ENCODE measurements at places on chromosomes 13 and 19.

- DNase-seq = no peak
Measured at GRCh38 chr13:30165071-30165470, 142.3 kb downstream of the KATNAL1 start.

- DNase-seq = no peak
Measured at GRCh38 chr19:19711934-19712828, 20.7 kb downstream of the ZNF14 start.

DNA sequence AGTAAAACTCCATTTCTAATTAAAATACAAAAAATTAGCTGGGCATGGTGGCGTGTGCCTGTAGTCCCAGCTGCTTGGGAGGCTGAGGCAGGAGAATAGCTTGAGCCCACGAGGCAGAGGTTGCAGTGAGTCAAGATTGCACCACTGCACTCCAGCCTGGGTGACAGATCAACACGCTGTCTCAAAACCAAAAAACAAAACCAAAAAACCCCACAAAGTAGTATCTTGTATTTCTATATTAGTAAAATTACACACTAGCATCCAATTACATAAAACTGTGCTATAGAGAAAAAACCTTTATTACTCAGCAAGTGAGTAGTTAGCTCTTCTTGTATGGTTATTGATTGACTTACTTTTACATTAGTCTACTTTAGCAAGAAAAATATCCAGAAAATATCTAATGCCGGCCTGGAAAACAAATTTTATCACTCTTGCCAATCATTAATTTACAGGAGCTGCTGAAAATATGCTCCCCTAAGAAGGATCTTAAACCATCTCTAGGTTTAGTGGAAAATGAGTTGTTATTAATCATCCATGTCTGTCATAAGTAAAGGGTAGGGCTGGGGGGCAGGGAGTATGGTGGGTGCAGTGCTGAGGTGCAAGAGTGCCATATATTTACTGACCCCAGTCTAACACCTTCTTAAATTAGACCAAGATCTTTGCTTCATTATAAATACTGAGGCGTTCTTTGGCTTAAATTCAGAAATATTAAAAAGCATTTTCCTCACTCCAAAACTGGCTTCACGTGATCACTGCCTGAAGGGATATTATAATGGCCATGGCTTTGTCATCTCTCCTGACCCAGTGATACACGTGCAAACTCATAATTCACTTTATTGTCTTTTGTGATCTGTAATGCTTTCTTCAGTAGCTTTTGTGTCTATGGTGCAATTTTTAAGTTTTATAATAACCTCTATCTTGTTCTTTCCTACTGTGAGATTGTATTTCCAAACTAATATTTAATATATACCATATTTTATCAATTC lies 44.1 kb downstream of the UBL3 start:
- no peak for DNase-seq

GRCh38 chr13:46119883-46120614 lies 15.2 kb upstream of the CPB2 start:
- peak; percentile 26 for DNase-seq

- DNase-seq = no peak
Measured at GRCh38 chr19:47779524-47780214, 1.2 kb downstream of the SELENOW start.

DNA sequence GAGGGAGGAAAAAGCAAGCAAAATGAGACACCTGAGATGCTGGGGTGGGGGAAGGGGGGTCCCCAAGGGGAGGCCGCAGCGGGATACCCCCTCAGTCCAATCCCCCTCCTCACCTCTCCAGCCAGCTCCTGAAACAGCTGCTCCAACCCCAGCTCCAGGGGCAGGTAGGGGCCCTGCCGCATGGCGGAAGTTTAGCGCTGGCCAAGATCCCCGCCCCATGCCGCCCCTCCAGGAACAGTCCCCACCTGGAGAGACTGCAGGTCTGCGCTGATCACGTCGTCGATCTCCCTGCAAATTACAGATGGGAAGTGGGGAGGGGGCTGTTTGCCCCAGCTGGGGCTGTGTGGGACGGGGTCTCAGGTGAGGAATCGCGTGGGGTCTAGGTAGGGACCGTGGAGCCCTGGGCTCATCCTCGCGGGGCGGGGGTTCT lies 9.0 kb downstream of the CAPN12 start:
- peak; percentile 45 for DNase-seq

GRCh38 chr19:41327576-41328156 lies 17.7 kb downstream of the CCDC97 start:
- no peak for DNase-seq

DNA sequence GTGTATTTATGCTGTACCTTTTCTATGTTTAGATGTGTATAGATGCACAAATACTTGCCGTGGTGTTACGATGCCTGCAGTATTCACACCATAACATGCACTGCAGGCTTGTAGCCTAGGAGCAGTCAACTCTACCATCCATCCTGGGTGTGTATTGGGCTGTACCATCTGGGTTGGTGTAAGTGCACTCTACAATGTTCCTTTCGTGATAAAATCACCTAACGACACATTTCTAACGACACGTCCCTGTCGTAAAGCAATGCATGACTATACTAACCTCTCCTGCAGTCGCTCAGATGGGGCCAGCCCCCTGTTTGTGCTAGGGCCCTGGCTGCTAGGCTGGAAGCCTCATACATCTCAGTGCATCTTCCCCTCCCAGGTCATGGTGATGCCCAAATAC lies 18.4 kb downstream of the CD177 start:
- no peak for DNase-seq

DNA sequence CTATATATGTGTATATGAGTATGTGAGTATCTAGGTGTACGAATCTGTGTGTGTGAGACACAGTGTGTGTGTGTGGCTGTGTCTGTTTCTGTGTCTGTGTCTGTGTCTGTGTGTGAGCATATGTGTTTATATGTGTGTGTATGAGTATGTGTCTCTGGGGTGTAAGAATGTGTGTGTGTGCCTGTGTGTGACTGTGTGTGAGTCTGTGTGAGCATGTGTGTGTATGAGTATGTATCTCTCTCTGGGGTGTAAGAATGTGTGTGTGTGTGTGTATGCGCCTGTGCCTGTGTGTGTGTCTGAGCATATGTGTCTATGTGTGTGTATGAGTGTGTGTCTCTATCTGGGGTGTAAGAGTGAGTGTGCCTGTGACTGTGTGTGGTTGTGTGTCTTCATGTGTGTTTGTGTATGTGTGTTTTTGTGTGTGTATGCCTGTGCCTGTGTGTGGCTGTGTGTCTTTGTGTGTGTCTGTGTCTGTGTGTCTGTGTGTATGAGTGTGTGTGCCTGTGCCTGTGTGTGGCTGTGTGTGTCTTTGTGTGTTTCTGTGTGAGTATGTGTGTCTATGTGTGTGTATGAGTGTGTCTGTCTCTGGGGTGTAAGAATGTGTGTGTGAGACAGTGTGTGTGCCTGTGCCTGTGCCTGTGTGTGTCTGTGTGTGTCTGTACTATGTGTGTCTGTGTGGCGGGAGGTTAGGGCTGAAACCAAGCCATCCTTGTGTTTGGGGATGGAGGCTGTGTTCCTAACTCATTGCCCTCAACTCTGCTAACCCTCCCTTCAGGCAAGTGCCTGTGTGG lies 11.2 kb downstream of the AXL start:
- no peak for DNase-seq

DNA sequence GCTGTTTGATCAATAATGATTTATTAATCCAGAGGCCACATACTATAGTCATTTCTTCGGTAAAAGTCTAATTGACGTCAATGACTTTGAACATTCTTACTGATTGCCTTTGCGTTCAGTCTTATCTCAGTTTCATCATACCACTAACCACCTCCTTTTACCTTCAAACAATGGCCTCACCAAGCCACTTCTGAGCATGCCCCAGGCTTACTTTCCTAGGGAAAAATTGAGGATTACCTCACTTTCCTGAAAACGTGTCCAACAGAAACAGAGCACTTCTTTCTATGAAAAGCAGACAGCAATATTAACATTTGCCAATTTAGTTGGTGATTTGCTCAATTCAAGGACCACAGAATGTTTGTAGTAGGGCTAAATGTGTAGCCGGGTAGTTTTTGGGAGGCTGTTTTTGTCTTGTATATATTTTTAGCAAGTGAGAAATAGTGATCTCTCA lies 157.6 kb downstream of the KLF5 start:
- no peak for DNase-seq

- DNase-seq = no peak
Measured at GRCh38 chr13:39095500-39095899, 57.2 kb downstream of the NHLRC3 start.

DNA sequence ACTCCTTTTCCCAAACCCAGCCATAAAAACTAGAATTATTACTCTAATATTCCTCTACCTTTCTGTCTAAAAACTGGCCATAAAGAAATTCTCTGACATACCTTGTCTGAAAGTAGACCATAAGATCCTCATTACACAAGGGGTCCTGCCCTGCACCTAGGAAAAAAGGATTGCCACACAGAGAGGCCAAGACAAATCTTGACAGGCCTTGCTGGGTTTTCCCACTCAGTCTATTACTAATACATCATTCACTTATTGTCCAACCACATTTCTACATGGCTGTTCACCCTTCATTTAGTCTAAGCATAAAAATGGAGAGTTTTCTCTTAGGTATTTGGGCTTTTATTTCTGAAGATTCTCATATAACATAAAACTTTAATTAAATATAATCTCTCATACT lies 319.8 kb downstream of the PCDH20 start:
- no peak for DNase-seq

DNA sequence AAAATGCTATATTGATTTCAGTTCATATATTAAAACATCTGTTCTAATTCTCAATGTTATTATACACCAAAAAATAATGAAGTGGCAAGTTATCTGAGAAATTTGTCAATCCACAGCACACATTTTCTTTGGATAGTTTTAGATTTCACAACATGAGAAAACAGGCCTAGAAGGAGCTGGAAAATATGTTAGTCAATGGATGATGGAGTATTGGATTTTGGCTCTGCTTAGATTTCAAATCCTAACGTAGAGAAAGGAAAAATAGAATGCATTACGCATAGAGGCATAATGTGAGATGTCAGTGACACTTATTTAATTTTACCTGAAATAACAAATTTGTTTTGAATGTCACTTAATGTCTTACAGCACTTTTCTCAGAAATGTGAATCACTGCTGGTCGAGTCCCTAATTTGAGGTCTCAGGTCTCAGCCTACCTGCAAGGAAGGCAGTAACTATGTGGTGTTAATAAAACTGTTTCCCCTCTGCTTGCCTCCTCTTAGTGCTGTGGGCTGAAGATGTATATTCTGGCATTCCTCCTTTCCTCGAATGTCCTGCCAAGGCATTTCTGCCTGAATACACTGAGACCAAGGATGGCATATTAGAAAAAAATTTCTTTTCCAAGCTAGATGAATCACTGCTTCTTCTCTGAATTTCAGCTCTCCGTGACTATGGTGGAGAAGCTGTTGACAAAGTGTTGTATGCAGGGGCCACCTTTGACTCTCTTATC lies 232.4 kb downstream of the POSTN start:
- no peak for DNase-seq

- DNase-seq = no peak
Measured at GRCh38 chr19:57675881-57676280, 5.9 kb upstream of the ZNF551 start.

- DNase-seq = peak; percentile 43
Measured at GRCh38 chr19:2475018-2475701, 767 bp upstream of the GADD45B start.

GRCh38 chr13:60148918-60149317 lies 14.8 kb downstream of the DIAPH3 start:
- DNase-seq = no peak

GRCh38 chr19:21023901-21024300 lies 3.4 kb downstream of the ZNF430 start:
- no peak for DNase-seq

DNA sequence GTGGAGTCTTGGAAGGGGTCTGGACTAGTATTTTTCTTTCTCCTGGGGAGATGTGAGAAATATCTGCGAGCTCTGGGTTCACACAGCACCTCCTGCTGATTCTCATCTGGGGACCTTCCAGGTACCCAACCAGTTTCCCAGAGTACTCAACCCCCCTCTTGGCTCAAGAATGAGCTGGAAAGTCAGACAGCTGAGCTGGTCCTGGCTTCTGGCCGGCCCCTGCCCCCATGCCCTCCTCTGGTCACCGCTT lies 2.2 kb upstream of the PDE4A start:
- no peak for DNase-seq

DNA sequence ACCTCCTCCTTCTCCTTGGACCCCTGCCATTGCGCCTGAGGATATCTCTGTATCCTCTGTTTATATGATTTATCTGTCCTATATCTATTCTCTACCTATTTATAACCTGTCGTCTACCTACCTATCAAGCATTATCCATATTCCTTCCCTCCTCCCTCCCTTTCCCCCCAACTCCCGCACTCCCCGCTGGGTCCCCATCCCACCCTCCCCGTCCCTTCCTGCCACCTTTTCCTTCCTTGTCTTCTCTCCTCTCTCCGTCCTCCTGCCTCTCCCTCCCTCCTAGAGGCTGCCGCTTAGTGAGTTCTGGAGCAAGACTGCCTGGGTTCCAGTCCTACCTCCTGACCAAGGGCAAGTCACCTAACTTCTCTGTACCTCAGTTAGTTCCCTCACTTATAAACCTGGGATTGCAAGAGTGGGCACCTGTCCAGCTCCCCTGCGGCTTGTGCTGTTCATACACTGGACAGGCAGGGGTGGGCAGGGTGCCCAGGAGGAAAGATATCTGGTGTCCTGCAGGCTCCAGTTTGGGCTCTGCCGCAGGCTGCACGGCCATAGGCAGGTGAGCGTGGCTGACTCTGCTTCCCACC lies 16.1 kb downstream of the TTYH1 start:
- no peak for DNase-seq

DNA sequence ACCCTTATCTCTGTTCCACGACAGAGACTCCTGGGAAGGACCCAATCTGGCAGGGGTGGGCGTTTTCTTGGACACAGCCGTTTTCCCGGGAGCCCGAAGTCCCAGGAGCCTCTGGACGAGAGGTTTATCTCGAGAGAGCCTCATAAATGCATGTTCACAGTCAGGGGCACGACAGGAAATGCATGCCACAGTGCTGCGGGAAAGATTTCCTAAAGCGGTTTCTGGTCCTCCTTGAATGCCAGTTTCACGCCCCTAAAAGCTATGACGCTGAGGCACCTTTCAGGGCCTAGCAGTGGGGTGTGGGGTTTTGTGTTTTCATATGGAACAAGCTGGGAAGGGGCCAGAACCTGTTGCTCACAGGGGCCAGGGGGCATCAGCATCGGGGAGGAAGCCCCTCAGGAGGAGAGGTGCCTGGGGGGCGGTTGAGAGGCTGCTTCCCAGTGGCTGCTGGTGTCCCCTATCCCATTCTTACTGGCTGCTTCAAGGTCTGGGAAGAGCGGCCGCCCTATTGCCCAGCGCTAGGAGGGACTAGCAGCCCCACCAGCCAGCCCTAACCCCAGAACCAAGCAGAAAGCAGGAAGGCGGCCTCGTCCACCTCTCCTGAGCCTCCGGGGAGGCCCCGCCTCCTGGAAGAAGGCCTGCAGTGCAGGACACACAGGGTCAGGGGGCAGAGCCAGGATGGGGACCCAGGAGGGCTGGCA lies 157.0 kb downstream of the KDM4B start:
- no peak for DNase-seq

- no peak for DNase-seq
Measured at GRCh38 chr19:50202386-50202785, 1.0 kb upstream of the MYH14 start.

- no peak for DNase-seq
Measured at GRCh38 chr13:62299988-62300387, 884.3 kb upstream of the PCDH20 start.

GRCh38 chr13:75461314-75461713 lies 20.7 kb downstream of the TBC1D4 start:
- DNase-seq = no peak

- DNase-seq = no peak
Measured at GRCh38 chr13:30523211-30523610, 57.5 kb upstream of the HMGB1 start.
